Breast epithelium (tissue), 4 donors: ENCODE measurements at places on chromosomes 1 and 21. TPM values are rescaled to one million over a fixed set of nuclear protein-coding genes. Genes with fewer than 3 reads are reported as not detected.
A peak's percentile ranks its signal among the peaks of the same experiment; 100 is the strongest.

TFAP2E gene
- 0.64 TPM for total RNA-seq

DNA sequence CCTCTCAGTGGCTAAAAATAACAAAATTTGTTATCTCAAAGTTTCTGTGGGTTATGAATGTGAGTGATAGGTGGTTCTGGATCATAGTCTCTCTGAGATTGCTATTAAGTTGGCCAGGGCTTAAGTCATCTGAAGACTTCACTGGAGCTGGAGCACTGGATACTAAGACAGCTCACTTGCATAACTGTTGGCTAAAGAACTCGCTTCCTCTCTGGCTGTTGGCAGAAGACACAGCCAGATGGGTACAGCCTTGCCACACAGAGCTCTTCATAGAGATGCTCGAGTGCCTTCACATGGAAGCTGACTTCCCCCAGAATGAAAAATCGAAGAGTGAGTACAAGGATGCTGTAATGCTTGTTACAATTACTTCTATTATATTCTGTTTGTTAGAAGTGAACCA, 333.8 kb downstream of the ZP4 start:
- no peak overlapping the region for H3K27ac ChIP-seq
- H3K4me1 ChIP-seq = no peaks in the 10 kb centered on the region
- no peak overlapping the region for H3K4me3 ChIP-seq
- no peaks in the 10 kb centered on the region for H3K27me3 ChIP-seq
- no peaks in the 10 kb centered on the region for H3K36me3 ChIP-seq

- H3K4me3 ChIP-seq = no peak overlapping the region
- no peak for DNase-seq
- no peaks in the 10 kb centered on the region for H3K36me3 ChIP-seq
- H3K27ac ChIP-seq = no peak overlapping the region
- peaks cover 30% of the 10 kb centered on the region for H3K27me3 ChIP-seq
These were observed 11.7 kb upstream of the SLC26A9 start for GRCh38 chr1:205954819-205955404.

ELOVL1 gene
- 45.9 TPM for total RNA-seq

DNA sequence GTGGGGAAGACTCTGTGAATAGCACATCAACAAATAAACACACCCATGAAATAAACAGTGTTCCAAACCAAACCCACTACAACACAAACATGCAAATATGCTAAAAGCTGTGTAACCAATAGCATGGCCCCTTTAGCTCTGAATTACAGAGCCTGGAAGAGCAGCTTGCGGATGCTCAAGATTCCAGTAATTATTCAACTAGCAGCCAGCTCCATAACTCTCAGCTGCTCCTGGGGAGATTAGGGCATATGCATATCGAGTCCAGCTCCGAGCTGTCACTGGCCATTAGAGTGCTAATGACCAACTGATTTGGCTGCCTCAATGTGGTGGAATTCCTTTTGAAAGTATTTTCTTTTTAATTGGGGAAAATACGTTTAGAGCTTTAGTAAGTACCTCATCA, 207.1 kb downstream of the HHAT start:
- H3K4me3 ChIP-seq = no peak overlapping the region
- H3K4me1 ChIP-seq = no peaks in the 10 kb centered on the region
- H3K27me3 ChIP-seq = no peaks in the 10 kb centered on the region
- no peak for DNase-seq

- no peaks in the 10 kb centered on the region for H3K27me3 ChIP-seq
- no peak overlapping the region for H3K27ac ChIP-seq
- H3K36me3 ChIP-seq = no peaks in the 10 kb centered on the region
These were observed 1.6 kb upstream of the PTGS2 start for GRCh38 chr1:186681801-186682200.

- H3K27ac ChIP-seq = no peak overlapping the region
- no peak overlapping the region for H3K4me3 ChIP-seq
- no peaks in the 10 kb centered on the region for H3K36me3 ChIP-seq
- H3K27me3 ChIP-seq = no peaks in the 10 kb centered on the region
- H3K4me1 ChIP-seq = no peaks in the 10 kb centered on the region
These were observed 210.0 kb downstream of the ZC3H11B start for GRCh38 chr1:219402925-219403324.

DNA sequence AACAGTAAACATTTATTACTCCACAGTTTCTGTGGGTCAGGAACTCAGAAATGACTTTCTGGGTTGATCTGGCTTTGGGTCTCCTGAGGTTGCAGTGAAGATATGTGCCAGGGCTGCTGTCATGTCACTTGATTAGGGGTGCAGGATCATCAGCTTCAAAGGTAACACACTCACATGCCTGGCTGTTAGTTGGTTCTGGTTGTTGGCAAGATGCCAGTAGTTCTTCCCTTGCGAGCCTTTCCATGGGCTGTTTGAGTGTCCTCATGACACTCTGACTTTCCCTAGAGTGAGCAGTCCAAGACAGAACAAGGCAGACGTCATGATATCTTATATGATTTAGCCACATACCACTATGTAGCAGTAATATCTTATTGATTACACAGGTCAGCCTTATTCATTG, 1.8 kb downstream of the SWT1 start:
- no peak for DNase-seq
- H3K27ac ChIP-seq = no peak overlapping the region
- H3K27me3 ChIP-seq = no peaks in the 10 kb centered on the region
- H3K4me1 ChIP-seq = peaks cover 20% of the 10 kb centered on the region

DNA sequence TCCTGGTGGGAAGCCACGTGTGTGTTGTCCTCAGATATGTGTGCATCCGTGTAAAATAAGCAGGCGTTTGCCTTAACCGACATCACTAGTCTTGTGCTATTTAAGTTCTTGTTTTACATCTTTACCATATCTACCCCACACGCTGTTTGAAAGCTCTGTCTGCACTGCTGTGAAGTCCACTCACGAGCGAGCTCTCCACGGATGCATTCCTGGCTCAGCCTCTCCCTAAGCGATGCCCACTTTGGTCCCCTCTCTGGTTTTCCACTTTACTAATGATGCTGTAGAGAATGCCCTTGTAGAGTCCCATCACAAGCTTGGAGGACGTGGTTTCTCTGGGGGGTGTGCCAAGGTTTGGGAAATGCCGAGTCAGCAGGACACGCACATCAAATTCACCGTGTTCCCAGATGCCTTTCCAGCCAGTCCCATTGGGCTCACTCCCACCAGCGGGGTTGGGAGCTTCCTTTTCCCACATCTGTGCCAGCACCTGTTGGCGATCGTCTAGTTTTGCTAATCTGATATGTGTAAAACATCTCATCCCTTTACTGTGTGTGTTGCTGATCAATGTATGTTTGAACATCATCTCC, 43.8 kb downstream of the ACTL8 start:
- H3K4me3 ChIP-seq = no peak overlapping the region
- H3K27me3 ChIP-seq = no peaks in the 10 kb centered on the region
- DNase-seq = no peak
- no peaks in the 10 kb centered on the region for H3K36me3 ChIP-seq
- H3K27ac ChIP-seq = no peak overlapping the region

GRCh38 chr1:246549665-246550064, 16.4 kb downstream of the TFB2M start:
- H3K4me1 ChIP-seq = no peaks in the 10 kb centered on the region
- H3K27ac ChIP-seq = no peak overlapping the region
- H3K27me3 ChIP-seq = no peaks in the 10 kb centered on the region

DNA sequence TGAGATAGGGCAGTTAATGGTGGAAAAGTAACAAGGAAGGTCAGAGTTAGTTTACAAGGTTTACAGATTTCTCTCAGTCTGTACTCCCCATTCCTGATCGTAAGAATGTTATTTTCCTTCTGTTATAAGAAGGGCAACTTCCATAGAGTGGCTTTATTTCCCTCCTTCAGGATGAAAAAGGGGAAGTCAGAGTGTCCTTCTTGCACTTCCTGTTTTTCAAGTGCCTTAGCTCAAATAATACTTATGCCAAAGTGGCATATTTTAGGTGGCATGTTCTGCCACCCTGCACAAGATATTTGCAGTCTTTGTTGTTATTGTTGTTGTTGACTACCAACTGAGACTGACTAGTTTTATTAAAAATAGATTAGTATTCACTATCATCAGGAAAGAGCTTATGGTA, 730.7 kb upstream of the ADGRL4 start:
- no peaks in the 10 kb centered on the region for H3K27me3 ChIP-seq
- DNase-seq = no peak
- H3K4me3 ChIP-seq = no peak overlapping the region
- H3K27ac ChIP-seq = no peak overlapping the region
- no peaks in the 10 kb centered on the region for H3K36me3 ChIP-seq

DNA sequence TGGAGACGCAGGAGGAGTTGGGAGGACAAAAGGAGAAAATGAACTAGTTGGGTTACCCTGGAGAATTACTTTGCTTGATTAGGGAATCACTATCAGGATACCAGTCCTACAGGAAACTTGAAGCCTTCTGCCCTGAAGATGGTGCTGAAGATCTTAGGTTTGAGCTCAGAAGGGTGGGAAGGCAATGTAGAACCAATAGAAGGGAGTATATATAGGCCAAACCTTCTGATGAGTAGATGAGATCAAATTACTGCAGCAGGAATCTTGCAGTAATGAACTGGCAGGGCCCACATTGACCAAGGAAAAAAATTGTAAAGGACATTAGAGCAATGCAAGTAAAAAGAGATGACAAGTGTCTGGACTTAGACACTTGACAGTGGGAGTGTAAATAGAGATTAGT, 116.3 kb upstream of the CACYBP start:
- H3K4me1 ChIP-seq = no peaks in the 10 kb centered on the region
- no peaks in the 10 kb centered on the region for H3K27me3 ChIP-seq
- no peaks in the 10 kb centered on the region for H3K36me3 ChIP-seq
- H3K27ac ChIP-seq = no peak overlapping the region
- no peak for DNase-seq

DNA sequence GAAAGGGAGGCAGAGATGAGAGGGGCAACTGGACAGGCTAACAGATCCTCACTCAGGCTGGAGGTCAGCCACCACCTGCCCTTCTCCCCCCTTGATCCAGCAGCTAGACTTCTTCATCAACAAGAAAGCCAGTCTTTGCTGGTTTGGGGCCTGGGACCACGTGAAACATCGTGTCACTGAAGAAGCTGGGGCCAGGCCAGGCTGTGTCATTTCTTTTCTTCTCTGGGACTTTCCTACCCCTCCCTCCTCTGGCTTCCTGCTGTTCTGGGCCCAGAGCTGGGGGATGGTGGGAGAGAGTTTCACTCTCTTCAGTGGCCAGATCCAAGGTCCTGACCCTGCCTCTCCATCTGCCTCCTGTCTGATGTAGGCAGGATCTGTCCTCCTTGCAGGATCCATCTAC, 18.1 kb upstream of the SLC26A9 start:
- no peaks in the 10 kb centered on the region for H3K4me1 ChIP-seq
- H3K27ac ChIP-seq = no peak overlapping the region
- DNase-seq = no peak

DNA sequence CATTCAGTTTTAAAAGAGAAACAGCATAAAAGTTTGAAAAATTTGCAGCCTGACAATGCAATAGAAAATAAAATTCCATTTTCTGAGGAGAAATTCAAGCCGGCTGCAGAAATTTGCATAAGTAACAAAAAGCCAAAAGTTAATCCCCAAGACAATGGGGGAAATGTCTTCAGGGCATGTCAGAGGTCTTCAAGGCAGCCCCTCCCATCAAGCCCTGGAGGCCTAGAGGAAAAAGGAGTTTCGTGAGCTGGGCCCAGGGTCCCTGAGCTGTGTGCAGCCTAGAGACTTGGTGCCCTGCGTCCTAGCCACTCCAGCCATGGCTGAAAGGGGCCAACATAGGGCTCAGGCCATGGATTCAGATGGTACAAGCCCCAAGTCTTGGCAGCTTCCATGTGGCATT, 74.6 kb downstream of the PIK3R3 start:
- H3K4me3 ChIP-seq = no peak overlapping the region
- DNase-seq = no peak
- H3K4me1 ChIP-seq = no peaks in the 10 kb centered on the region
- H3K27ac ChIP-seq = no peak overlapping the region

DNA sequence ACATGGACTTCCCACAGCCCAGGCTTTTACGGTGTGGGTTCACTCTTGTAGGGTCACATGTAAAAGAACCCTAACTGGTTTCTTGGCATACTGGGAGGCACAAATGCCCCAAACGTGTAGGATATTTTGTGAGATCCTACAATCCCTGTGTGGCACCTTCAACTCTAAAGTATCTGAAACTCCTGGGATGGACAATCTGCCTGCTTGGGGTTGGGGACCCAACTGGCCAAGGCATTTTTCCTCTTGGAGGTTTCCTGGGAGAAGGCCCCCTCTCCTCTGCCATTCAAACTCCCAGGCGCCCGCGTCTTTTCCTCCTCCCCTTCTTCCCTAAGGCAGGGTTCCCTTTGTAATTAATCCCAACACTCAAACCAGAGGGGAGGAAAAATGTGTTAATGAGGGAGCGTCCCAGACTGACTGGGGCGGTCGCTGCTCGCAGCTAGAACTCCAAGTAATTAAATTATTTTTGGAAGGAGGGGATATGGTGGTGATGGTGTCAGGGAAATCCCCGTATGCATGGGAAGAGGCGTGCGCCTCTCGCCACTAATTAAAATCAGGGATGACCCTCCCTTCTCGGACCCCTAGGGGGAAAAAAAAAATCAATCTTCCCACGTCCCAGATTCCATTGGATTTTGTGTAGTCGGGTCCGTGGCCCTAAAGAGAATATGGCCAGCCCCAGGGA, 681 bp upstream of the VANGL2 start:
- H3K4me1 ChIP-seq = no peaks in the 10 kb centered on the region
- H3K27me3 ChIP-seq = no peaks in the 10 kb centered on the region
- H3K4me3 ChIP-seq = peak overlapping the region; percentile 63

- H3K4me1 ChIP-seq = peaks cover 9% of the 10 kb centered on the region
- H3K27me3 ChIP-seq = no peaks in the 10 kb centered on the region
- H3K36me3 ChIP-seq = no peaks in the 10 kb centered on the region
- no peak overlapping the region for H3K27ac ChIP-seq
- H3K4me3 ChIP-seq = no peak overlapping the region
These were observed 335.8 kb downstream of the CAMTA1 start for GRCh38 chr1:7120863-7121621.

GRCh38 chr1:25677193-25677773, 60.7 kb downstream of the MAN1C1 start:
- no peaks in the 10 kb centered on the region for H3K36me3 ChIP-seq
- DNase-seq = no peak
- no peak overlapping the region for H3K4me3 ChIP-seq
- no peaks in the 10 kb centered on the region for H3K27me3 ChIP-seq

UQCRHL gene
- 1.2 TPM for total RNA-seq

- no peaks in the 10 kb centered on the region for H3K4me1 ChIP-seq
- no peak overlapping the region for H3K27ac ChIP-seq
- H3K27me3 ChIP-seq = no peaks in the 10 kb centered on the region
- no peak overlapping the region for H3K4me3 ChIP-seq
- H3K36me3 ChIP-seq = no peaks in the 10 kb centered on the region
These were observed 5.7 kb downstream of the MAN1A2 start for GRCh38 chr1:117372863-117373412.

DNA sequence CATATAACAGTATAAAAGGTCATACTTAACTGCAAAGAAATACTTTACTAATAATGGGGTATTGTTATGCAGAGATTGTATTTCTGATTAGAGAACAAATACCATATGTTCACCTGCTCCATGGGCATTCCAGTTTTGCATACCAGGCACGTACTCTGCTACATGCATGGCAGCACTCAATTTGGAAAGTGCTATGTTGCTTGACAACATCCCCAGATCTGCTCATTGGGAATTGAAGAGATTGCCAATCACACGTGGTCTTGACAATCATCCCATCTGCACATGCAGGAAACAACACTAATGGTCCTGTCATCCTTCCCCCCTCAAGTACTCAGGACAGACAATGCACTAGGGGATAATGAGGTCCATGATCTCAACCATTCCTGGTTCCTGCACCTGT, 63.4 kb upstream of the PDE4B start:
- H3K4me1 ChIP-seq = no peaks in the 10 kb centered on the region
- no peak overlapping the region for H3K27ac ChIP-seq
- no peak for DNase-seq
- no peaks in the 10 kb centered on the region for H3K27me3 ChIP-seq
- no peak overlapping the region for H3K4me3 ChIP-seq
- no peaks in the 10 kb centered on the region for H3K36me3 ChIP-seq

TBX19 gene
- 4.9 TPM for total RNA-seq
